SK-MEL-5 (cell line): ENCODE measurements at places on chromosomes 7 and 10.

GRCh38 chr7:50960621-50961310, 178.1 kb upstream of the GRB10 start:
- no peak for DNase-seq

DNA sequence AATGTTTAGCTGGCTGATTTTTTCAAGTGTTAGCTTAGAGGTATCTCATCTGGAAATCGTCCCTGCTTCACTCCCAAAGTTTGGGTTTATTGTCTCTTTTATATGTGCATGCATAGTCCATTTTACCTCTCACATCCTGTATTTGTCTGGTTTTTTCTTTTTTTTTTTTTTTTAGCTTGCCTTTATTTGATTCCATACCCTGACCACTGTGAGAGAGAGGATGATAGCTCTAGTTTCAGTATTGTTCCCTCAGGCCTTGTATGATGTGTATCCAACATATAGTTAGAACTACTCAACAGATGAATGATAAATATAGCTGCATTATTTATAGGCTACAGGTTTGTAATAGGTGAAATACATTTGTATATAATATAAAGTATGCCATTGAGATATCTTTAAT, 29.9 kb downstream of the PCGF5 start:
- DNase-seq, result no peak

DNA sequence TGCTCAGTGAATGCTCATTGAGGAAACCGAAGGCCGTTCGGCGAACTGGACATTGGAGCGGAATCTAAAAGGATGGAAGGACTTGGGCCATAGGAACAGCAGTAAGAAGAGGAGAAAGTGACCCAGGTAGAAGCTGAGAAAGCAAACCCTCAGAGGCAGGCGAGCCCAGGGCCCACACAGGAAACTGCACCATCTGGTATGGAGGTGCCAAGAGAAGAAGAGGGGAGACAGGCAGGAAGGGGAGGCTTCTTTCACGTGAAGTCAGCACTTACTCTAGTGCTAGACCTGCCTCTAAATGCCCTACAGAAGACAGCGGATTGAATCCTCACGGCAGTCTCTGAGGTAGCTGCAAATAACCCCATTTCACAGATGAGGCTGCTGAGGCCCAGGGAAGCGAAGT, 10.2 kb upstream of the CRHR2 start:
- no peak for DNase-seq

DNA sequence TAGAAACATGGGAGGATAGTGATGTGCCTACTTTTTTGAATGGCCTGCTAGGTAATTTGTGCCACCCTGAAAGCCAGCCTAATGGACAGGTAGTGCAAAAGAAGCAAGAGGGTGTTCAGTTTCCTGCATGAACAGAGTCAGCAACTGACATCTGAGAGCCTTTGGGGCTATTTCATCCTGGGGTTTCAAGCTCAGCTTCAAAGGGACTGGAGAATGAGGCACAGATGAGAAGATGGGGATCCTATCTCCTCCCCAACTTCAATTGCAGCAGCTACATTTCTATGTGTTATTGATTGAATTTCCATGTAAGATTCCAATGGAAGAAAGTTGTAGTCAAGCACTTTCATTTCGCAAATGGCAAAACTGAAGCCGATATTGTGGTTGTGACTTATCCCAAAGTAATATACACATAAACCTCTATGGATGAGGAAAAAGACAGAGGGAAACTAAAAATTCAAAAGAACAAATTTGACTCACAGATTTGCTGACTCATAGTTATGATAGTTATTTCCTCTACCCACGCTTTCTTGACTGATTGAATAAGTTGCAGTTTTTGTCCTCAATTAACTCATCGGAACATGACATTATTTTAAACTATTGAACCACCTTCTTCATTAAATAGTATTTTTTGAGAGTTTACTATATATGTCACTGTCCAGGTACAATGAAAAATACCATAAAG, 42.6 kb upstream of the NRP1 start:
- no peak for DNase-seq

GRCh38 chr7:36723951-36724664, at the start of gene AOAH:
Gene AOAH, minus strand, starts transcription at chr7:36724494. Its CDS starts 346 bp downstream, at chr7:36724148.
- peak; percentile 11 for DNase-seq

GRCh38 chr10:113414543-113414942, 138.3 kb upstream of the HABP2 start:
- DNase-seq, result no peak
